ENCODE measurements at places on chromosomes 4 and X. TPM values are rescaled to one million over a fixed set of nuclear protein-coding genes. Genes with fewer than 3 reads are reported as not detected.

The HSD17B13 gene
- 0.13 TPM for total RNA-seq

The YIPF6 gene
- total RNA-seq = 38.5 TPM

The CTAG1A gene
- not detected for total RNA-seq

The CSN1S1 gene
- total RNA-seq = not detected

The NUDT11 gene
- 9.0 TPM for total RNA-seq

The XPNPEP2 gene
- total RNA-seq = not detected

Data from thoracic aorta endothelial cell (primary cell).